Activated naive CD4-positive, alpha-beta T cell (primary cell): ENCODE measurements at places on chromosomes 7 and 10.

GRCh38 chr7:71349682-71350481, 217.9 kb downstream of the GALNT17 start:
- DNase-seq, result no peak

DNA sequence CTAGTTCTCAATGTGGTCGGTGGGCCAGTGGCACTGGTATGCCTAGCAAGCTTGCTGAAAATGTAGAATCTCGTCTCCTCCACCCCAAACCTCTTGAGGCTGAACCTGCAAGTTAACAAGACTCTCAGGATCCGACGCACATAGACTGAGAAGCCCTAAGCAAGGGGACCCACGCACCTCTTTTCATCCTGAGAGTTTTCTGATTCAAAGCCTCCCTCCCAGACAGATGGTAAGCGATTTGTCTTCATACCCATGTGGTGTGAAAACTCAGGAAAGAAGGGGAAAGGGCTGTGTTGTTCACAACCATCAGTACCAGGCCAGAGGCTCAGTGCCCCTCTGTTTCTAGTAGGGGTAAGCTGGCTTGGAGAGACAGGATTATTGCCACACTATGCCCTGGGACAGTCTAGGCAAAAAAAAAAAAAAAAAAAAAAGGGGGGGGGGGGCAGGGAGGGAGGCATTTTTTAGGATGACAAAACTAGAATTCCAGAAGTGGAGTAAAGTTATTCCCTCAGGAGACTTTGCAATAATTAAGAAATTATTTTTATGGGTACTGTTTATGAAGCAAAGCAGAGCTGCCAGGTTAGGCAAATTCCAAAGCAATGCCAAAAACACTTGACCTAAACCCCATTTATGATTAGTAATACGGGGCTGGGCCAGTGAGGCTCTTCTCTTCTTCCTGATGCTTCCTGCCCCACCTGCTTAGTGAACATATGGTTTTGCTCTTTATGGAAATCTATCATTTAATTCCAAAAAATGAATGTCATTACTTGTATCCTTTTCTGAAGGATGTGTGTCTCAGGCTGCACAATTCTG, 117.6 kb upstream of the PDLIM1 start:
- DNase-seq, result no peak

DNA sequence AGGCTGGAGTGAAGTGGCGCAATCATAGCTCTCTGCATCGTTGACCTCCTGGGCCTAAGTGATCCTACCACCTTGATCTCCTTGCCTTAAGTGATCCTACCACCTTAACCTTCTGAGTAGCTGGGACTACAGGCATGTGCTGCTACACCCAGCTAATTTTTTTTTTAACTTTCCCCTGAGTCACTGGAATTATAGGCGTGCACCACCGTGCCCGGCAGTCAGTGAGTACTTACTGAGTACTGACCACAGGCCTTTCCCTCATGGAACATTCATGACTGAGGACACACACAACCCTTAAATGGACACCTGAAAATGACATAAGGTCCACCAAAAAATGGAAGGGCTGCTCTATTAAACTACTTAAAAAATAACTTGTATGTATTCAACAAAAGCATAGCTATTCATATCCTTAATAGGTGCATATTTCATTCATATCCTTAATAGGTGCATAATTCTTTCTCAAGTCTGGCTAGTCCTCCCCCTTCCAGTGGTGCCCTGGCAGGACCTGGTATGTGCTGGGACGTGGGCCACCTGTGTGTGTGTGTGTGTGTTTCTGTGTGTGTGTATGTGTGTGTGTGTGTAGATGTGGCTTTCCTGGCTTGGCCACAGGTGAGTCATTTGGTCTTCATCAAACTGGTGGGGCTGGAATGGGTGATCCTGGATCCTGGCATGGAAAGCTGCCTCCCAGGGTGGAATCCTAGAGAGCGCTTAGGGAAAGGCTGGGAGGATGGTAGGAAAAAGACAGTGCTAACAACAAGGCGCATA, 3.5 kb downstream of the FAM180A start:
- no peak for DNase-seq

DNA sequence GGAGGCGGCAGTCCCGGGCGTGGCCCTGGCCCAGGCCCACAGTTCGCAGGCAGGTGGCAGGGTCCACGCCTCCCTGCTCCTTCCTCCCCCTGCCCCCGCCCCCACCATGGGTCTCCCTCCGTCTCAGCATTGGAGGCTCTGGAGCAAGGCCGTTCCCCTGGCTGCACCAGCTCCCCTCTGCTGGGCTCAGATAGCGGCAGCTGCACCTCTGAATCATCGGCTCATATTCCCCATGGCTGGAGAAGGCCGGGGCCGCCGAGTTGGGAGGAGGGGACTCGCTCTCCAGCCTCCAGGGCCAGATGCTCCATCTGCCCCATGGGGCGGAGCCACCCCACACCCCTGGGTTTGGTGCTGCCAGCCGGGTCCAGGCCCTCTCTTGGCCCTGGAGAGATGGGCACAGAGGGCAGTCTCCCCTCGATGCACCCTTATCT, 145.0 kb downstream of the ELFN1 start:
- DNase-seq, result no peak

- DNase-seq, result no peak
Measured at GRCh38 chr10:102236006-102236405, 5.3 kb downstream of the PITX3 start.

DNA sequence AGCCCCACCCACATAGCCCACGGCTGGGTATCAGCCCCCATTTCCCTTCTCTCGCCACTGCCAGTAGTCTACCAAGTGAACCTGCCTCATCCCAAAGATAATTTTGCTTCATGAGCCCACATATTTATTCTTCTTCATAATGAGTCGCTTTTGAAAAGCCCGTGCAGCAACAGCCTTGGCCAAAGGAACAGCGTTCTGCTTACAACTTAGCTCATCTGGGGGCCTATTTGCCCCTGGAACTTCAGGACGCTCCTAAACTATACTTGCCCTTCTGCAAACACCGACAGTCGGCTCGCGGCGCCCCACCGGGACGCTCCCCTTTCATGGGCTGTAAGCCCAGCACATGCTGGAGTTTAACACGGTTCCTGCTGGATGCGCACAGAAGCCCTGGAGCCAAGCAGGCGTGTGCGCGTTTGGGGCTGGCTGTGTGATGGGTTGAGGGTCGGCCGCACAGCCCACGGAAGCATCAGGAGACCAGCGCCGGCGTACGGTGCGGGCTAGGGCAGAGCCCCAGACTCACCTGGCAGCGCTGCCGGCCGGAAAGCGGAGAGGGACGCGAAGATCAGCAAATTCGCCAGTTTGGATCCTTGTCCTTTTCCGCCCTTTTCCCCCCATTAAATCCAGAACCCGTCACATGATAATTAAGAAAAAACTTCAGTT, 370 bp downstream of the TMEM60 start:
- DNase-seq, result no peak
